ENCODE measurements at places on chromosomes 6 and 20. TPM values are rescaled to one million over a fixed set of nuclear protein-coding genes. Genes with fewer than 3 reads are reported as not detected.

DNA sequence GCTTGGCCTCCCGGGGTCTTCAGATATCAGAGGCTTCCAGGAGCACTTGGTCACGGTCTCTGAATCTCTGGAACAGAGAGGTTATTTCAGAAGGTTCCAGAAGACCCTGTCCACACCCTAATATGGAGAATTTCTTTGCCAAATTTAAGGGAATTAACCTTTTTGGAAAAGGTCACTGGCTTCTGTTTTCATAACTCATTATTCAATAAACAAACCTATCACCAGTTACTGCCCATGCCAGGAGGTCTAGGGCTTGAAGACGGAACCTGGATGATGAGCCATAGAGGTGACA, 507 bp upstream of the CST4 start:
- no peak for DNase-seq

Gene WFDC2
- not detected for total RNA-seq

DNA sequence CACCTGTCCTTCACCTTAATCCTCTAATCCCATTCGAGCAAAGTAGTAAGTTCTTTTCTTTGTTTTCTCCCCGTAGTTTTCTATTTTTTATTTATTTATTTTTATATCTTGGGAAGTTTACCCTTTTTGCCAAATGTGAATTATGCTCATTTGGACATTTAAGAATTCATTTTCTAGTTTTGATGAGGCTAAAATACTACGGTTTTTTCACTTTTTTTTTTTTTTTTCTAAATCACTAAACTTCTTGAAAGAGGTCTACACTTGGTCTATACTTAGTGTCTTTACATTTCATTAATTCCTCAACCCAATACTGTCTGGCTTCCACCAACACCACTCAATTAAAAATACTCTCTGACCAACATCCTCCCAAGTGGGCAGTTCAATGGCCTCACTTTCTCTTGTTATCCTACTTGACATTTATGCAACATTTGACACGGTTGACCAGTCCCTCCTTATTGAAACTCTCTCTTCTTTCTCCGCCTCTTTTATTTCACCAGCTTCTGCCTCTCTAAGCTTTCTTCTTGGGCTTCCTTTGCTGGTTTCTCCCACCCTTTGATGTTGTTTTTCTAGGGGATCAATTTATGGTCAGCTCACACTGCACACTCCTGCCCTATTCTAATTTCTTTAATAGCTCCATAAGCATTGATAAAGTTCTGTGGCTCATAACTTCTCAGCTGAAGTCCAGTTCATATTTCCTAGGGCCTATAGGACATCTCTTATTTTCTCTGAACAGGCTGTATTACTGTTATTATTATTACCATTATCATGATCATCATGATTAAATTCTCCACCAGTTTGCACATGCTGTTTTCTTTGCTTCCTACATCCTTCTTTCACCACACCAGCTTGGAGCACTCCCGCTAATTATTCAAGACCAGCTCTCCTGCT, 72.6 kb upstream of the CITED2 start:
- DNase-seq, result no peak

Gene SRSF12
- total RNA-seq, result 0.18 TPM

Gene LHFPL5
- not detected for total RNA-seq

- DNase-seq, result no peak
Observed at GRCh38 chr6:31577579-31577966, 2.2 kb downstream of the TNF start.

Gene MACROD2
- 0.97 TPM for total RNA-seq

DNA sequence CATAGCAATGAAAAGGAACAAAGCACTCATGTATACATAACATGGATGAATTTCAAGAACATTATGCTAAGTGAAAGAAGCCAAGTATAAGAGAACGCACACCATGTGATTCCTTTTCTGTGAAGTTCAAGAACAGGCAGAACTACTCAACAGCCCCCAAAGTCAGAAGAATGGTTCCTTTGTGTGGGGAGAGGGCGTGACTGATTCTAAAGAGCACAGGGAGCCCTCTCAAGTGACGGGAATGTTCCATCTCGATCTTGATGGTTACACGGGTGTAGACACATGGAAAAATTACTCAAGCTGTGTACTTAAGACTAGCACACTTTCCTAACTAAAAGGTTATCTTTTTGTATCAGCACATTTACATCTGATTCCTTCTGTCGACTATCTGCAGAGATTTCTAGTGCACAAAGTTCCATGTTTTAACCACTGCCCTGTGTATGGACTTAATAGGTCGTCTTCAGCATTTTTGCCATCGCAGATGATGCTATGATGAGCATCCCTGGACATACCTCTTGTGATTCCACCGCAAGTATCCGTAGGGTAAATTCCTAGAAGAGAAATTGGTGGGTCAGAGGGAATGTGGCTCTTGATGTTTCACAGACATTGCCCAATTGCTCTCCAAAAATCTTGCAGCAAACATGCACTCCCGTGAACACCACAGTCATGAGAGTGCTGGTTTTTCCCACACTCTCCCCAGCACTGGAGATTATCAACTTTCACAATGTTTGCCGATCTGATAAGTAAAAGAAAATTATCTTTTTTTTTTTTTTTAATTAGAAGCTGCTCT, 279.3 kb downstream of the BMP7 start:
- no peak for DNase-seq

DNA sequence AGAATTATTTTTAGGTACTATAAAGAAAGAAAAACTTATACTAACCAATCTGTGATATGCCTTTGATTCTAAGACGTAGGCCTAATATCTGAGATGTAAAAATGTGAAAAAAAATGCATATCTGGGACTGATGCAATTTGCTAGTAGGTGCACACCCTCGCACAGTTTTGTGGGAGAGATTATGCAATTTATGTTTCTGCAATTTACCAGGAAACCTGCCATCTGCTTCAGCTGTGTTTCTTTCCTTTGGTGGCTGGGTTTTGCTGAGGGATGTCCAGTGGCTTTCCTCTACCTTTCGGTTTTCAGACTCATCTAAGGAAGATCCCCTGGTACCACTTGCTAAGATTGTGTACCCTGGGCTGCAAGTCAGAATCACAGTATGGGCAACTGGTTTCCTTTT, 186.9 kb downstream of the ZFP64 start:
- DNase-seq, result no peak

Gene GRIK2
- not detected for total RNA-seq

DNA sequence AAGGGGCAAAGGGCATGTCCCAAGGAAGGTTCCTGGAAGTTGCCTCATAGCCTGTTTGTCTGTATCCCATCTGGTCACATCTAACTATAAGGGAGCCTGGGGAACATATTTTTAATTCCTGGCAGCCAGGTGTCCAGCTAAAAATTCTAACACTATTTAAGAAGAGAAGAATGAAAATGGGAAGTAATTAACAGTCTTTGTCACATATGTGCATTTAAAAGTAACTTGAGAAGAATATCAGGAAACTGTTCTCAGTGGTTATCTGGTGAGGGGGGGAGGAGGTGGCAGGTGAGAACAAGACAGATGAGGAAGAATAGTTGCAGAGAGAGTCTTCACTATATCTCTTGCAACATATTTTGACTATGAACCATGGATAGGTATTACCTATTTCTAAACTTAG, 75.5 kb upstream of the ELOVL5 start:
- no peak for DNase-seq

Gene TPD52L1
- total RNA-seq, result 0.29 TPM

Gene PHACTR1
- total RNA-seq, result 23.2 TPM

DNA sequence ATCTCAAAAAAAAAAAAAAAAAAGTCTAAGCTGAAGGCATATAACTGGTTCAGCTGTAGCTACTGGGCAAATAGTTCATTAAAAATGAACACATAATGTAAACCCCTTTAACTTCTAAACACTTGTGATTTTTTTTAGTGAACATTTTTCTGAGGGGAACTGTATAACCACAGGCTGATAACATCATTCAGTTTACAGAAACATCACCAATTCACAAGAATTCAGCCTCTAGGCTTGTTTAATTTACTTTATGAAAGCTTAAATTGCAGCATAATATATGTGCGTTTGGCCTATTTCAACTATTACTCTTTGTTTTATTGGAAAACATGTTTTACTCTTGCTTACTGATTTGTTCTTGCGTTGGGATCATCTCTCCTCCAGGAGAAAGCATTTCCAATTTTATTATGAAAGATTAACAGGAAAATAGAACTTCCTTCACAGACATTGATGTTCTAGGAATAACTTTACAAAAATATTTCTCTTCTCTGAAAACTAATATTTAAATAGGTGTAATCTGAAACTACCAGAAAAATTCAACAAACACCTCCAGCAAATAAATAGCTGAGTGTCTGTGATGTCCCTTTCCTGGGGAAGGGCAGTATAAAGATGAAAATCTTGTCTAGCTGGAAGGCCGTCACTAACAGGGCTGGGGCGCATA, 284.5 kb downstream of the UST start:
- DNase-seq, result no peak

Gene RIOK1
- 19.7 TPM for total RNA-seq

DNA sequence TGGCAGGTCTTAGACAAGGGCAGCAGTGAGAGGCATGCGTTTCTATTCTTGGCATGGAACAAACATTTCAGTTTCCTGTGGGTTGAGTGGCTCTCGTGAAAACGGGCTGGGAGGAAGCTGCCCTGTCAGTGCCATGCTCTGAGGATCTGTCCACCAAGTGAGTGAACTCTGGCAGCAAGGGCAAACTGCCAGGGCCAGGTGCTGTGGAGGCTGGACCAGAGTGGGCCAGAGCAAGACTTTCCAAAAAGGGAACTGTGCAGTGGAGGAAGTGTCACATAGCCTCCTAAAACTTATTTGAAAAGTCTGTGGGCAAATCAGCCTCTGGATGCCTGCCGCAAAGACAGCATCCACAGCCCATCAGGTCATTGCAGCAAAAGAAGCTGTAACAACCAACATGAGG, 44.2 kb upstream of the TAB2 start:
- no peak for DNase-seq

Gene MPIG6B
- total RNA-seq, result not detected

Gene WFDC5
- not detected for total RNA-seq

DNA sequence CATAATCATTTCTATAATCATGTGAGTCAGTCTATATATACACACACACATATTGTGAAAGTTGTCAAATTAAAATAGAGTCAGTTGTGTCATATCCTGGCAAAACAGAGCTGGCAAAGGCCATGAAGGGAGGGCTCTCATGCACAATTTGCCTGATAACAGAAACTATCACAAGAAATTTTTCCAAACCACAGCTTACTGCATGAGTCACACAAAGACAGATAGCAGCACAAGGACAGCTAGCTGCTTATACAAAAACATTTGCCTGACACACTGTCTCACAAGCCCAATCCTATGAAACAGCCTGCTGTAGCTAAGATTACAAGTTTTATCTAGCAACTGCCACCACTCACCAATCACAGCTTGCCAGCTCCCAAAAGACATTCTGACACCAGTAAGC, 848.5 kb upstream of the MAN1A1 start:
- DNase-seq, result no peak
